ENCODE measurements at places on chromosomes 13 and 19.

- no peak for DNase-seq
Observed at GRCh38 chr19:13152356-13152973, 2.3 kb downstream of the IER2 start.

GRCh38 chr19:19537075-19538048, 703 bp upstream of the CILP2 start:
- no peak for DNase-seq

DNA sequence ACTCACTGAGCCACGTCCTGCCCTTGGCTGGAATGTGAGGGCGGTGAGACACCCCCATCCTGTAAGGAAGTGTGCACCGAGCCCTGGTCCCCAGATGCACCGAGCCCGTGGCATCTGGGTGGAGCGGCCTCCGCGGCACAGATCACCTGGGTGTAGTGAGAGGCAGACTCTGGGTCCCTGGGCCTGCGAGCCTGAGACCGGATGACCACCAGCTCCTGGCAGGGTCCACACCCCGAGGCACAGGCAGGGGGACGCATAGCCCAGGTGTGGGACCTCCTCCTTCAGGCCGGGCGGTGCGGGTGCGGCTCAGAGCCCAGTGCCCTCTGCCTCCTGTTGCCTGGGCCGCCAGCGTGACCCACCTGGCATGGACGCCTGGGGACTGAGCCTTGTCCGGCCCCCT, 12.4 kb downstream of the MCF2L start:
- DNase-seq, result no peak

- DNase-seq, result no peak
Observed at GRCh38 chr19:30864391-30865215, 484.6 kb downstream of the TSHZ3 start.

GRCh38 chr19:46080561-46080960, 39.8 kb upstream of the IGFL4 start:
- DNase-seq, result peak; percentile 63

GRCh38 chr13:114058051-114058867, 74.2 kb downstream of the RASA3 start:
- DNase-seq, result no peak

Data from HCEC 1CT (cell line).